Tongue (tissue), 3 donors: ENCODE measurements at places on chromosomes 11 and 22. TPM values are rescaled to one million over a fixed set of nuclear protein-coding genes. Genes with fewer than 3 reads are reported as not detected.

- DNase-seq: no peak
Measured at GRCh38 chr11:68958211-68958610, 22.6 kb downstream of the MRGPRD start.

The LINC01488 gene
- total RNA-seq: not detected

DNA sequence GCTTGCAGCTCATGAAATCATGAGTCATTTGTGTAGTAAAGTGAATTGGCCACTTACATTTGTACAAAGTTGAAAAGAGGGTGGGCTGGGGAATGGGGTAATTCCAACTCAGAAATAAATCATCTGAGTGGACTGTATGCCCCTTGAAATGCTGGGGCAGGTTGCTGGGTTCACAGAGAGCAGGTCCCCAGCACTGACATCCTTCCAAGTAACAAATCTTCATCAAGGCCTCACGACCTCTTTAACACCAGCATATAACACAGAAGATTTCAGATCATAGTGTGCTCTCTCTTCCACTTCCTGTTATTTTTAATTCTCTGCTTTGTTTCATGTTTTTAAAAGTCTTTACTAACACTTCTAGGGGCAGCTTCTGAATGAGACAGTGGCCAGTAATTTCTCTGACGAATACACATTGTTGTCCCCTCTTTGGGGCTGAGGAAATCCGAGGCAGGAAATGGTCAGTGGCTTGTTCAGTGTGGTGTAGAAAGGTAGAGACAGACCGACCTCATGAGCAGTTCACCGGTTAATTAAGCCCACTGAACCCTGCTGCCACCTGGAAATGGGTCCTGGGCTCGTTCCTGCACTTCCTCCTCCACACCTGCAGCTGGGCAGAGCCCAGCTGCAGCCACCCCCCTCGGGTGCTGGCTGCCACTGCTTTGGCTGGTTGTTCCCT is 127.7 kb downstream of the MAML2 start:
- no peak for DNase-seq

The MAJIN gene
- total RNA-seq: not detected

GRCh38 chr11:124920870-124921609 is 2.0 kb downstream of the HEPN1 start:
- DNase-seq: peak; percentile 91

- DNase-seq: peak; percentile 80
Measured at GRCh38 chr11:10108915-10109680, 184.9 kb downstream of the SBF2 start.

DNA sequence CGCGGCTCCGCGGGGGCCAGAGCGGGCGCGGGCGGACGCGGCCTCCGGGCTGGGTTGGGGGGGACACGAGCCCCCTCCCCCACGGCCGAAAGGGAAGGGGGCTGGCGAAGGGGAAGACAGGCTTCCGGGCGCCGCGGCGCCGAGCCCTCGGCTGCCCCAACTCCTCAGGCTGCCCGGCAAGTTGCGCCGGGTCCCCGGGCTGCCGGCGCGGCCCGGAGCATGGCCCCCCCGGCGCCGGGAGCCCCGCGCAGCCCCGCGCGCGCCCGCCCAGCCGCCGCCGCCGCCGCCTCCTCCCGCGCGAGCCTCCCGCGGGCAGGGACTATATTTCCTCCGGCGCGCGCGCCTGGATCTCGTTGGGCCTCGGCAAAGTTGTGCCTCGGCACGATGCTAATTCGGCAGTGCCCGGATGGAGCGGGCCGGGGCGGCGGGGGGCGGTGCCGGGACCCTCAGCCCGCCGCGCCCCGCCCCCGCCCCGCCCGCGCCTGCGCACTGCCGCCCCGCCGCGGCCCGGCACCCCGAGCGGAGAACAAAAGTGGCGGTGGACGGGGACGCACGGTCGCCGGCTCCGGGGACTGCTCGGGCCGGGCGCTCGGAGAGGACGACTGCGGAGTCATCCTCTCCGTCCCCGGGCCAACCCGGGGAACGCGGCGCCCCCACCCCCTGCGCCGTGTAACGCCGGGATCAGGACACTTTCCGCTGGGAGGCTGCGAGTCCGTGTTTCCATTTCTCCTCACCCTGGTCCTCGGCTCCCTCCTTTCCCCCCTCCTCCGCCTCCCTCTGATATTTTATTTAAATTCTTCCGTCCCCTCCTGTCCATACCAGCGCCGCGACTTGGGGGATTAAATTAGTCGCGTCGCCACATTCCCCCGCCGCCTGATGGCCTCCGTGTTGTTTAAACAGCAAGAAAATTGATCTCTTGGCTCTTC is at the start of gene PHF21B:
TSS of gene PHF21B (minus strand) at position 400 of the 926 bp plus-strand sequence. CDS start 456 bp downstream, outside the sequence.
- DNase-seq: peak; percentile 85

The CCDC89 gene
- total RNA-seq: 3.7 TPM

DNA sequence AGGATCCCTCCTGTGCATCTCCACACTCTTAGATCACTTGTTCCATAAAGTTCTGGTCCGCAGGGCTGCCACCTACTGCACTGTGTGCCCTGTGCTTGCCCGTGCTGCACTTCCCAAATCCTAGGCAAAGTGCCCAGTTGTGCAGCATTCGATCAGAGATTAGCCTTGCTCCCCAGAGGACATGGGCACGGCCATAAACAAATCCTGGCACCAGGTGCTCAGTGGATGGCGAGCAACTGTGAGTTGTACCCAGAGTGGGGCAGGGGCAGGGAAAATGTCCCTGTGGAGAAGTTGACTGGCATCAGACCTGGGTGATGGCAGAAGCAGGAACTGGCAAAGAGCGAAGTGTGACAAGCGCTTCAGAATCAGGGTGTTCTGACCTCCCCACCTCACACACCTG is 4.7 kb downstream of the FADS2 start:
- no peak for DNase-seq

- DNase-seq: no peak
Measured at GRCh38 chr11:2207773-2208621, 36.4 kb upstream of the TH start.
